ENCODE measurements at places on chromosomes 12 and 14.

DNA sequence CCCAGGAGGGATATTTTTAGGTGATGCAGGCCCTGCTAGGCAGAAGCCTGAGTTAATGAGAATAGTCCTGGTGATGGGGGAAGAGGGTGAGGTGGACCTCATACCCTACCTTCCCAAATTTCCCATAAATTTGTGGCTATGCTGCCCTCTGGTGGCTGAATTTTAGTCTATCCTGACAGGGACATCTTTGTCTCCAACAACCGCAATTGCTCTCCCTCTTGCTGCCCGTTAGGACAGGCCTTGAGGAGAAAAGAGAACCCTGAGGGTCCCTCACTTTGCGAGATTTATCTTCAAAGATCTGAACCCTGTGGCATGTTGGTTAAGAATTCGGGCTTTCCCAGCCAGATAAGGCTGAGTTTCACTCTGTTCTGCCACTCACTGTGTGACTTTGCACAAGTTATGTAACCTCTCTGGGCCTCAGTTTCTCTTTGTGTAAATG is 9.8 kb upstream of the ZNF385A start:
- peak; percentile 72 for DNase-seq

GRCh38 chr12:87846045-87846444 is 183.2 kb downstream of the C12orf50 start:
- no peak for DNase-seq

- DNase-seq = no peak
Measured at GRCh38 chr14:61469781-61470180, 148.4 kb downstream of the PRKCH start.

DNA sequence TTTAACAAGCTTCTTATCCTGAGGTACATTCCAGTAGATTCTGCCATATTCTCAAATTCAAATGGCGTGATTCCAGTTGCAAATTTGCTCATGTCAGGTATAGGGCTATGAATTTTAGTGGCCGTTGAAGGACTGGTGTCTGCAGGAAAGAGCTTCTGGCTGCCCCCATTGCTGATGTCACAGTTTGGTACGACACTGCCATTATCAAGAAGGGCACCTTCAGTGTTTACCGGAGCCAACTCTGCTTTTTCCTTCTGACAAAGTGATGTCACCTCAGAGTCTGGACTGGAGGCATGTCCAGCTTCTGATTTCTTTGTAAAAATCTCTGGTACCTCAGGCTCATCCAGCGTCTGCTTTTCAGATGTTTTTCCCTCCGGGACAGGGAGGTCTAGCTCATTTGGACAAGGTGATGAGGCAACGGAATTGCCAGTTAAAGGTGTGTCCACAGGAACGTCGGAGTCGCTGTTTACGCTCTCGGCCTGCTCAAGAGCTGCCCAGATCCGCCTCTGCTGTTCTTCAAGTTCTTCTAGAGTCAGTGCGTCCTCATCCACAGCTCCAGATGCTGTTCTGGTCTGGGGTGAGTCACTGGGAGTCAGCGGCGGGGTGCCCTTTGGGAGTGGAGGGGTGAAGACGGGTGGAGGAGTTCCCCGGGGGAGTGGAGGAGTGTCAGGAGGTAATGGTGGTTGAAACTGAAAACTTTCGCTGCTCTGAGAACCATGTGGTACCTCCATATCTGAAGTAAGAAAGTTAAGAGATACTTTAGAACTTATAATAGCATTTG is 27.0 kb downstream of the ZCCHC8 start:
- DNase-seq = no peak

GRCh38 chr14:70013271-70013873 is 134.2 kb downstream of the SMOC1 start:
- peak; percentile 46 for DNase-seq

GRCh38 chr14:73736842-73737241 is 22.7 kb upstream of the PNMA1 start:
- DNase-seq = no peak

GRCh38 chr12:100185361-100185894 is 15.2 kb upstream of the ACTR6 start:
- DNase-seq = peak; percentile 34

DNA sequence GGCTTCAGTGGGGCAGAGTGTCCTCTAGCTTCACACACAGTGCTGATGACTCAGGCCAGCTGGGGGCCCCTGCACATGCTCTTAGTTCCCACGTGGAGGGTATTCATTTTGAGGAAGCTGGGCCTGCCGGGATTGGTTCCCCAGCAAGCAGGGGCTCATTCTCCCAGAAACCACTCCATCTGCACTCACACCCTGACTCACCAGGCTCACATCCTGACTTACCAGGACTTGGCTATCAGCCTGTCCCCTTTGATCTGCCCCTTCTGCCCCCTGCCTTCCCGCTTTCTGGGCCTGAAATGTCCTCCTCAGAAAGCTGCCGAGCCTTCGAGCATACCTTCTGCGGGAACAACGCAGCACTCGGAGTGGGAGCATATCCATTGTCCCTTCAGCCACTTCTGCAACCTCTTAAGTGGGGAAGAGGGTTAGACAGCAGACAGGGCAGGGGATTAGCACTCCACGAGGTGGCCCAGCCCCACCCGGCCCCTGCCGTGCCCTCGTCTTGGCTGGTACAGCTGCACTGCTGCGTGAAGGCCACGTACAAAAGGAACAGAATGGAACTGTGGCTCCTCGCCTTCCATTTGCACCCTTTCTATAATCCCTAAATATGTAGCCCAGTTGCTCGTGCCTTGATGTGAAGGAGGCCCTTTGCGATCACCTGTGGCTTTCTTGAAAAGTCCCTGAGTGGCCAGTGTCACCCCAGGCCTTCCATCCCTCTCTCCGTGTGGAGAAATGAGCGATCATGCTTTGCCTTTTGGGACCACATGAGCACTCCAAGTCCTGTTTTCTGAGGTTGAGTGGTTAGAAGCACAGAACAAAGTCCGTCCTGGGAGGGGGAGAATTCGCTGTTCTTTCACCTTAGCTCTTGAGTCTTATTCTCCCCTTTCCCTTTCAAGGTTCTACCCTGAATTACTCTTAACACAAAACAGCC is 26.1 kb downstream of the TPCN1 start:
- no peak for DNase-seq

DNA sequence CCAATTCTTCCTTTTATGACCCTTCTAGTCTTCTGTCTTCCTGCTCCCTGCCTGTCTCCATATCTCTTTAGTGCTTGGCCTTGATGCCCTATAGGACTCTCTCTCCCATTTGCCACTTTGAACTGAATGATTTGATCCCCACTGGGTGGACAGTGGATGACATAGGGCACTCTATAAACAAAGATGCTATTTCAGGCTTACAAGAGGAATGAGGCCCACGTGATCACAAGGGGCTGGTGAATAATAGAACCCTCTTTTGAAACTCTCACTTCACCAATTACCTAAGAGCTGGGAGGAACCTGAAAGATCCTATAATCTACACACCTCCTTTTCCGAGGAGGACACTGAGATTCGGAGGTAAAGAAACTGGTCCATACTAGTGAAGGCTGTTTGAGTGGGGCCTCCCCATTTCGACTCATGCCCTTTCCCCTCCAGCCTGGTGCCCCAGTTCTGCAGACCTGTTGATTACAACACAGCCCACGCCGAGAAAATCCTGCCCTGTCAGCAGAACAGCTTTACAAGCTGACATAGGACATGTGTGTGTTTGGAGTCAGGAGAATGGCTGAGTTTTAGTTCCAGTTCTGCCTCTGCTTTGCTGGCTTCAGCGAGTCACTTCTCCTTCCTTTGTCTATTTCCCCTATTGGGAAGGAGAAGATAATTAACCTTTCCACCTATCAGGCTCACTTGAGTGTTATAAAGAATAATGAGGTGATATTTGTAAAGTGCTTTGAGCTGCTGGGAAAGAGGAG is 400.3 kb downstream of the ZFP36L1 start:
- peak; percentile 85 for DNase-seq

Data from pons (tissue), 1 donor.